ENCODE measurements at places on chromosomes 1 and 21.
A peak's percentile ranks its signal among the peaks of the same experiment; 100 is the strongest.

DNA sequence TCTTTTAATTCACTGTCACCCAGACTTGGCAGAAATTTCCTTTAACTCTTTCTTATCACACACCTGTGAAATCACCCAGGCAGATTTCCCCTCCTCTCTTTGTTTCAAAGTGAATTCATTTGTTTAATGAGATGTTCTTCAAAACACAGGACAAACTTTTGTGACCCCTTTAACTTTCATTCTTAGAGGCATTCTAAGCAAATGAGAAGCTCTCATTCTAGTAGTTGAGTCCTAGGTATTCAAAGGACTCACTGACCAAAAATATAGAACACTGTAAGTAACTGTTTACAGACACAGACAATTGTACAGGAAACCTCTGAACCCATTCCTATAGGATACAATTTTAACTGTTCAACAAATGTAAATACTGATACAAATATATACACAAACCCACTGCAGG is 16.9 kb downstream of the LRRC8C start:
- DNase-seq, result no peak

DNA sequence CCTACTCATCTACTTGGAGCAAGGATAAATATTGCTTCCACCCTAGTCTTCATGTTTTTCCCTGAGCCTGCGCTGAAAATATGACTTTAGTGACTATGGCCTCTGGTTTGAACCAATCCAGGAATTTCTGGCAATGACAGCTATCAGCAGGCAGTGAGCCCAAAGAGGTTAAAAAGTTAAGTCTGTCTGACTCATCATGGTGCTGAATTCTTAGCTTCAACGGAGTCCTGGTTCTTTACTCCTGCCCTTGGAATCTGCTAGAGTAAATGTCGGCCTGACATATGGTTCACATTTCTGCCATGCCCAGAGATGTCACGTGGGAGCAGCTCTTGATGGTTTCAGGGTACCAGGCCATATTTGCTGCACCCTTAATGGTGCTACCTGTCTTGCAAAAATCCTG is 351.6 kb upstream of the PLXNA2 start:
- no peak for DNase-seq

GRCh38 chr1:14923727-14924452 is 229.7 kb upstream of the TMEM51 start:
- DNase-seq, result peak; percentile 79

GRCh38 chr1:14850563-14850962 is 252.1 kb downstream of the KAZN start:
- peak; percentile 59 for DNase-seq

DNA sequence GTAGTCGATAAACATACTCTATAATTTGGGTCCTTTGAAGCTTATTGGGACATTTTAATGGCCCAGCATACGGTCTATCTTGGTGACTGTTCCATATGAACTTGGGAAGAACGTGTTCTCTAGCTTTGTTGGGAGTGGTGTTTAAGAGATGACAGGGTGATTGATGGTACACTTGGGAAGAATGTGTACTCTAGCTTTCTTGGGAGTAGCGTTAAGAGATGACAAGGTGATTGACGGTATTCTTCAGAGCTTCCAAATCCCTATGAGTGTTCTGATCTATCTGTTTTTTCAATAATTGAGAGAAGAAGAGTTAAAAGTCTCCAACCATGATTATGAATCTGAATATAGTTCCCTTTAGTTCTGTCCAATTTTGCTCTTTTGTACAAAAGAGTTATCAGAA is 9.4 kb downstream of the NPHP4 start:
- DNase-seq, result no peak

DNA sequence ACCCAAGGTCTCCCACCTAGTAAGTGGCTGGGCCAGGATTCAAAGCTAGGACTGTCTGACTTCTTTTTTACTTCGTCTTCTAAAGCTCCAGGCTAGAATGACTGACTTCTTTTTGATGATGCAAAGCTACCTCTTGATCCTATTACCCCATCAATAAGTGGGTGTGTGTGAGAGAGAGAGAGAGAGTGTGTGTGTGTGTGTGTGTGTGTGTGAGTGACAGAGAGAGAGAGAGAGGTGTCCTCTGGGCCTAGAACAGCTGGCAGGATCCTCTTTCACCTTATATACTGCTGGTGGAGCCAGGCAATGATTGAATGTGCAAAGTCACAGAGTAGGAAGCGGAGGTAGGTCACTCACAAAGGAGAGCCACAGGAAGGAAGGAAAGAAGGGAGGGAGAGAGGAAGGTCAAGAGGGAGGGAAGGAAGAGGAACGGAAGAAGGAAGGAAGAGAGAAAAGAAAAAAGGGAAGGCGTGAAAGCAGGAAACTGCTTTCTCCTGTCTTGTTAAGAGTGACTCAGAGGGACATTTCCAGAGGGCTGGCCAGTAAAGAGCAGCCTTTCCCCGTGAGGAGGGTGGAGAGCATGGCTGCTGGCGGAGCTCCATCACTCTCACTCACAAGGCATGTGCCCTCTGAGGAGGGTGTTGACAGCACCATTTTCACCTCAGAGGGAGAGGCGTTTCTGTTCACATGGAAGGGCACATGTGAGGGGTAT is 68.9 kb downstream of the CDC7 start:
- DNase-seq, result no peak

Data from MM.1S (cell line).